ENCODE measurements at places on chromosomes 6 and 20.

GRCh38 chr6:25278261-25278913 lies 787 bp upstream of the CARMIL1 start:
- no peak for DNase-seq

DNA sequence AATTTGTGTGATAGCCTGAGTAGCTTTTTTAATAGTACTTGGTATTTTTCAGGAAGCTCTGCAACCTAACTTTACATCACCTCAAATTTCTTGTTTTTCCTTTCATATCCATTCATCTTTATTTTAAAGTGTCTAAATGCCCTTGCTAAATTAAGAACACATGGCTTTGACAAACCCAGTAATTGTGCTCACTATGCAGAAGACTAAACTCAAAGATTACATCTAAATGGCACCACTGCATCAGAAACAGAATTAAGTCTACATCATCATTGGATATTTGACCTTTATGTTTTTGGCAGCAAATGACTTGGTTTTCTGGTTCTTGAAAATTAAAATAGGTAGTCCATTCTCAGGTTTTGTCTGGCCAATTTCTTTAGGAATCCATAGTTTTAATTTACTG lies 69.6 kb upstream of the HDGFL1 start:
- DNase-seq = no peak

- DNase-seq = no peak
Measured at GRCh38 chr20:62609811-62610757, 32.2 kb upstream of the SLCO4A1 start.

- DNase-seq = no peak
Measured at GRCh38 chr20:47785854-47786764, 828 bp upstream of the SULF2 start.

- DNase-seq = no peak
Measured at GRCh38 chr20:33030569-33030968, 879 bp upstream of the BPIFB6 start.

- DNase-seq = no peak
Measured at GRCh38 chr6:139430899-139431601, 56.6 kb upstream of the CITED2 start.

DNA sequence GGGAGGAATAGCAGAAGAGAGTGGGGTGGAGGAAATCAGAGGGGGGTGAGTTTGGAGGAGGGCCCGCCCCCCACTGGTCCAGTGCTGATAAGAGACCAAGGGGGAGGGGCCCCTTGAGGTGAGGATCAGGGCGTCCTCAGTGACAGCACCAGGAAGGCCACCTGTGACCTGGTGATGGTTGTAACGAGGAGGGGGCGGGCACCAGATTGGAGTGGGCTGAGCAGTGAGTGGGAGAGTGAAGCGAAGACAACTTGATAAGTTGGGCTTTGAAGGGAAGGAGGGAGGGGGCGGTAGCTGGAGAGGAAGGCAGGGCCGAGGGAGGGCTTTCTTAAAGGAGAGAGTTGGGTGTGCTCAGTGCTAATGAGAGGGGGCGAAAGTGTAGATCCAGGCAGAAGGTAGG lies 30.7 kb downstream of the CDH22 start:
- DNase-seq = no peak
